Heart right ventricle (tissue), 16 donors: ENCODE measurements at places on chromosomes 5 and 9.

GRCh38 chr9:16543686-16544085 is 326.8 kb downstream of the BNC2 start:
- H3K36me3 ChIP-seq, result no peaks in the 10 kb centered on the region
- H3K4me1 ChIP-seq, result peaks cover 16% of the 10 kb centered on the region
- DNase-seq, result no peak
- H3K4me3 ChIP-seq, result no peak overlapping the region

- no peak overlapping the region for H3K4me3 ChIP-seq
- no peaks in the 10 kb centered on the region for H3K4me1 ChIP-seq
- no peak overlapping the region for H3K27ac ChIP-seq
Observed at GRCh38 chr9:18146329-18146728, 327.6 kb upstream of the ADAMTSL1 start.

GRCh38 chr9:29241320-29241719 is 1668.0 kb upstream of the C9orf72 start:
- H3K36me3 ChIP-seq, result no peaks in the 10 kb centered on the region
- no peaks in the 10 kb centered on the region for H3K27me3 ChIP-seq
- H3K4me3 ChIP-seq, result no peak overlapping the region
- DNase-seq, result no peak
- H3K4me1 ChIP-seq, result no peaks in the 10 kb centered on the region

GRCh38 chr5:33363537-33363936 is 77.2 kb upstream of the TARS1 start:
- no peaks in the 10 kb centered on the region for H3K27me3 ChIP-seq
- H3K27ac ChIP-seq, result peak overlapping the region; percentile 7
- peaks cover 33% of the 10 kb centered on the region for H3K4me1 ChIP-seq
- no peak for DNase-seq
- no peak overlapping the region for H3K4me3 ChIP-seq

DNA sequence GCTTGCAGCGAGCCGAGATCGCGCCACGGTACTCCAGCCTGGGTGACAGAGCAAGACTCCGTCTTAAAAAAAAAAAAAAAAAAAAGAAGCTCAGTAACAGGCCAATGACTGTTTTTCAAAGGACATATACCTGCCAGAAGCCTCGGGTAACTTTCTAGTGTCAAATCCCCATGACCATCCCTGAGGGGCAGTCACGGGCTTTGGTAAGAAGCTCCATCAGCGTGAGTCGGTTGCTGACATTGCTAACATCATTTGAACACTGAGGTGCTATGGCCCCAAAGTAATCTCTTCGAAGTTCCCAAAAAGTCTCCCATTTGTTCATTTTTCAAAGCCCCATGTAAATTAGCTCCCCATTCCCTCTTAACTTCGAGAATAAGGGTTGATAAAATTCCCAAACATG is 11.6 kb downstream of the NAIP start:
- no peaks in the 10 kb centered on the region for H3K27me3 ChIP-seq
- no peak for DNase-seq
- H3K36me3 ChIP-seq, result no peaks in the 10 kb centered on the region
- H3K27ac ChIP-seq, result no peak overlapping the region
- H3K4me3 ChIP-seq, result no peak overlapping the region

DNA sequence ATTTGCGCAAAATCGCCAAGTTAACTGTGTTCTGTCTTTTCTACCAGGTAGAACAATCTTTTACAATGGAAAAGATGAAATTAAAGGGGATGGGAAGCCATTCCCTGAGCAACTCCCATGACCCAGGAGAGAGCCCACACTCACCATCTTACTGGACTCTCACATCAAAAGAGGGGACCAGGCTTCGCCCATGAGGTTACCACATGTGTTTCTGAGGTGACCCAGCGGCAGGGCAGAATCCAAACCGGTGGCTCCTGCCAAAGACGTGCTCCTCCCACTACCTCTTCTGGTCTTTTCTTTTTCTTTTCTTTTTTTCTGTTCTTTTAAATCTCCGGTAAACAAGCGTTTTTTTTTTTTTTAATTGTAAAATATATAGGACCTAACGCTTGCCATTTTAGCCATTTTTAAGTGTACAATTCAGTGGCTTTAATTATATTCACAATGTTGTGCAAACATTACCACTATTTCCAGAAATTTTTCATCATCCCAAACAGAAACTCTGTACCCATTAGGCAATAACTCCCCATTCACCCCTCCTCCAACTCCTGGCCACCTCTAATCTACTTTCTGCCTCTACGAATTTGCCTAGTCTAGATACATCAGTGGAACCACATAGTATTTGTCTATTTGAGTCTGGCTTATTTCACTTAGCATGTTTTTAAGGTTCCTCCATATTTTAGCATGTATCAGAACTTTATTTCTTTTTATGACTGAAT is 19.3 kb downstream of the PTPN3 start:
- peaks cover 6% of the 10 kb centered on the region for H3K4me1 ChIP-seq
- DNase-seq, result no peak
- H3K4me3 ChIP-seq, result no peak overlapping the region
- no peaks in the 10 kb centered on the region for H3K36me3 ChIP-seq

- H3K4me3 ChIP-seq, result no peak overlapping the region
- no peaks in the 10 kb centered on the region for H3K36me3 ChIP-seq
- no peaks in the 10 kb centered on the region for H3K27me3 ChIP-seq
- peaks cover 42% of the 10 kb centered on the region for H3K4me1 ChIP-seq
- H3K27ac ChIP-seq, result peak overlapping the region; percentile 34
Observed at GRCh38 chr5:143499480-143500114, 96.1 kb upstream of the NR3C1 start.

- H3K36me3 ChIP-seq, result peaks cover 52% of the 10 kb centered on the region
- H3K4me1 ChIP-seq, result peaks cover 20% of the 10 kb centered on the region
- H3K4me3 ChIP-seq, result no peak overlapping the region
- no peak overlapping the region for H3K27ac ChIP-seq
- H3K27me3 ChIP-seq, result no peaks in the 10 kb centered on the region
- no peak for DNase-seq
Observed at GRCh38 chr5:141496038-141496437, 7.2 kb downstream of the PCDHGC5 start.

GRCh38 chr9:95217936-95218335 is 99.6 kb downstream of the FANCC start:
- DNase-seq, result no peak
- no peak overlapping the region for H3K27ac ChIP-seq
- no peak overlapping the region for H3K4me3 ChIP-seq
- no peaks in the 10 kb centered on the region for H3K4me1 ChIP-seq
